Left forelimb (tissue), 1 donor: ENCODE measurements at places on chromosomes 2 and 18.

DNA sequence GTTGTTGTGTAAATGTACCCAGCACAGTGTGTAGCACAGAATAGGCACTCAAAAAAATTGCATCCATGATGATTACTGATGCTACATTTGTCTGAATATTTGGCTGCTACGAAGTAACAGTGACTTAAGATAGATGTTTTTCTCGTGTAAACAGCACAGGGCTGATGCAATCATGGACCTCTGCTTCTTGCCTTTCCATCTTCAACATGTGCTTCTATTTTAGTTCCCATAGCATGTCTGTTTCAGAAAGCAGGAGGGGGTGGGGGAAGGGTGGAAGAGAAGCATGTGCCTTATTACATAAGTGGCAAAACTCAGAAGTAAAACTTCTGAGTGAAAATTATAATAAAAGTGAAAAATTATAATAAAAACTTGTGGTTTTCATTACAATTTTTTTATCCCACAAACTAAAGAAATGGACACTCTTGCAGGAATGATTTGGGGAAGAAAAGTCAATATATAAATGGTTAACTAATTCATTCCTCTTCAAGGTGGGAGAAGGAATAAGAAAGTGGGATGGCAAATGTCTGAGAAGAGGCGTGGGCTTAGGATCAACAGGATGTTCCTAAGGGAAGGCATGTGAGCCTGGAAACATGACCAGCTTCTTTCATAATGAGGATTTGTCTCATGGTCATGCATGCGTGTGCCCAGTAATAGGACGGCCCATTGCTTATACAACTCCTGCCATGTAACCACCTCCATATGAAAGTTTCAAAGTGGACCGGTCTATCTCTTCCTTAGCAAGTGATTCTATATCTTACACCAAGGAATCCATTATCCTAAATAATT is 27.2 kb downstream of the CCBE1 start:
- DNase-seq = no peak

DNA sequence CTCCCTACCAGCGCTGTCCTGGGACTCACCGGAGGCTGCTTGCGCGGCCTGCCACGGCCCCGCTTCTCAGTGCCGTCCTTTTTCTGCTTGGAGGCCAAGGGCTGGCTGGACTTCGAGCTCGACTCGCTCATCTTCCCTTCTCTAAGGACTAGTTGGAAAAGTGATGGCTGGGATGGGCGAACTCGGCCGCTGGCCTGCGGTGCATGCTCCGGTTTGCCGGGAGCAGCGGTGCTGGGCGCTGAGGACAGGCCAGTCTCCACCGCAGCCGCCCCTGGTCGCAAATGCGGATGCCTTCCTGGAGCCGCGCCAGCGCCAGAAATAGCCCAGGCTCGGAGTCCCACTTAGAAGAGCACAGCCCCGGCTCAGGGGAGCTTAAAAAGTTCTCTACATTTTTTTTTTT is 3.1 kb downstream of the C2orf81 start:
- DNase-seq = peak; percentile 64

- no peak for DNase-seq
Measured at GRCh38 chr18:57771193-57771592, 31.9 kb downstream of the ATP8B1 start.

GRCh38 chr2:78978340-78978739 is 47.2 kb upstream of the REG3G start:
- no peak for DNase-seq

- no peak for DNase-seq
Measured at GRCh38 chr2:190443778-190444481, 35.8 kb downstream of the MFSD6 start.

DNA sequence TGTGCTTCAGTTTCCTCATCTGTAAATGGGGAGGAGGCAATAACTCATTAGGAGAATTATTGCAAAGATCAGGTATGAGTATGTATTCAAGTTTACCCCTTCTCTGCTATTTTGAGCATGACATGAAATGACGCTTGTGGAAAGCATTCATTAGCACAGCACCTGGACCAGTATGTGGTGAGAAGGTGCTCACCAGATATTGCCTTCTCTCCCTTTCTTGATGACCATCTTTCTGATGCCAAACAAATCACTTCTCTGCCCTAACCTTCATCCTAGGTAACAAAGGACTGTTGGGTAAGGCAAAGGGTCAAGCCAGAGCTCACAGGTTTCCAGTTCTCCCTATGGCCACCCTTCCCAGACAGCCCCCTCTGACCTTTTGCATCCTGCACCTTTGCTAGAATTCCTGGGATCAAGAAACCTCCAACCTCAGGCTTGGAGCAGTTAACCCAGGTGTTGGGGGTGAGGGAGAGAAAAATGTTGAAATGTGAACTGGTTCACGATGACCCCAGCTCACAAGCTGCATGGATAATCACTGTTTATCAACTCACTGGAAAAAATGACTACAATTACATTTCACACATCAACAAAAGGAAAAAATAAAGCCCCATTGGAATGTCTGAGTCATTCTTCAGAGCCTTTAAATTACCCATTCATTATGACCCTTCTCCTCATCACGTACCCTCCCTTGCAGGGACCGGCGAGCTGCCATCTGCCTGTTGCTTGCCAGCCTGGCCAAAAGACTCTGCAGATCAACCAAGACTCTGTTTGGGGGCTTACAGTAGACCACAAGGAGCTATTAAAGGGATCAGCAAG is 41.6 kb downstream of the LBH start:
- no peak for DNase-seq

- no peak for DNase-seq
Measured at GRCh38 chr18:74828200-74828599, 230.5 kb downstream of the ZNF407 start.

- DNase-seq = no peak
Measured at GRCh38 chr2:19300961-19301360, 57.5 kb downstream of the OSR1 start.

GRCh38 chr2:122168799-122169198 is 413.3 kb downstream of the TSN start:
- DNase-seq = no peak

DNA sequence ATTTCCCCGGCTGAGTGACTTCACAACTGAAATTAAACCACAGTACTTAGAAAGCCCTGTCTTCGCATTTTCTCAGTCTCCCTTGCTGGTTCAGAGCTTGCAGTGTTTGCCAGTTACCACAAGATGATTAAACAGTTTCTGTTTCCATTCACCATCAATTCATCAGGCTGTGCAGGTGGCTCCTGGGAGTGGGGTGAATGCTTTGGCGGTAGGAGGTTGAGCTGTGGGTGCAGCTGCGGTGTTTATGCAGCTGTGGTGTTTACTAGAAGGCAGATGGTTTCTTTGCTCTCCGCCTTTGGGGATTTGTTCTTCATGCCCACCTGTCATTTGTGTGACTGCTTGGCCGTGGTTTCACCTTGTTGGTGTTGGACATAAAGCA is 16.1 kb downstream of the ACOXL start:
- no peak for DNase-seq

DNA sequence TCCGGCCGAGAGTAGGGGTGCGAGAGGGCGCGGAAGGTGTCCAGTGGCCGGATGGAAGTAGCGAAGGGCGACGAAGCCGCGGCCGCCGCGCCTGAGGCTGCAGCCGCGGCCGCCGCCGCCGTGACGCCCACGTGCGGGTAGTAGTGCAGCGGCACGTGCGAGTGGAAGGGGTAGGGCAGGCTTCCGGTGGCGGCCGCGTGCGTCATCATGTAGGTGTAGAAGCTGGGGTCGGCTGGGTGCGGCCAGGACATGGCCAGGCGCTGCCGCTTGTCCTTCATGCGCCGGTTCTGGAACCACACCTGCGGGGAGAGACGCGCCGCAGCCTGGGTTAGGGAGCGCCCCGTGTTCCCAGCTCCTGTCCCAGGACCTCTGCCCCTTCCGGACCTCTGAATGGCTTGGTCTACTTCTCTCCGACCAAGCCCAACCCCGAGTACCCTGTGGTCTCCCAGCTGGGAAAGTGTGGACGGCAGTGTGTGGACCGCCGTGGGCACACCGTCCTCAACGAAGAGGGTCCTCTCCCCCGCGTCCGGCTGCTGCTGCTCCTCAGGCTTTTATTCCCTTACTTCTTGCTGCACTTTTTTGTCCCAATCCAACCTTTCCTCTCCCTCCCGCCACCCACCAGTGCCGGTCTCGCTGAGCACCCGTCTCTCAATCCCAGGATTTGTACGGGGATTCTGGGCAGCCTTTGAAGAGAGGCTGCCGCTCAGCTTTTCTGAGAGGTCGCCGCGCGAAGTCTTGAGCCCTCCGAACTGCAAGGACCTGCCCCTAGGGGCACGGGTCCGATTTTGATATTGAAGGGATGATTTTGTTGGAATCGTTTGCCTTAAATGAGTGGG is 3.0 kb downstream of the EVX2 start:
- DNase-seq = peak; percentile 75

DNA sequence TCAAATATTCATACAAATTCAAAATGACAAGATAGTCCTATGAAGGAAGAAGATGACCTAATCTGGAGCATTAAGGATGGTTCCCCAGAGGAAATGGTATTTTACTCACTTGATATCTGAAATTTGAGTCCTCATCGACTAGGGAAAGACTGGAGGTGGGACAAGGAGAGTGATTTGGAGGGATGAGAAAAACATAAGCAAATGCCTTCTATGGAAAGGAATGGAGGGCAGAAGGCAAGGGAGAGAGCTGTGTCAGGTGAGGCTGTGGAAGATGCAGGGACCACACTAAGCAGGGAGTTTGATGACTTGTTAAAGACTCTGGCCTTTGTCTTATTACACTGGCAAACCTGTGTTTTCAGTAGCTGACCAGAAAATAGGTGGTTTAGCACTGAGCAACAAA is 38.4 kb downstream of the CALCRL start:
- no peak for DNase-seq
